ENCODE measurements at places on chromosomes 1 and 21. TPM values are rescaled to one million over a fixed set of nuclear protein-coding genes. Genes with fewer than 3 reads are reported as not detected.

DNA sequence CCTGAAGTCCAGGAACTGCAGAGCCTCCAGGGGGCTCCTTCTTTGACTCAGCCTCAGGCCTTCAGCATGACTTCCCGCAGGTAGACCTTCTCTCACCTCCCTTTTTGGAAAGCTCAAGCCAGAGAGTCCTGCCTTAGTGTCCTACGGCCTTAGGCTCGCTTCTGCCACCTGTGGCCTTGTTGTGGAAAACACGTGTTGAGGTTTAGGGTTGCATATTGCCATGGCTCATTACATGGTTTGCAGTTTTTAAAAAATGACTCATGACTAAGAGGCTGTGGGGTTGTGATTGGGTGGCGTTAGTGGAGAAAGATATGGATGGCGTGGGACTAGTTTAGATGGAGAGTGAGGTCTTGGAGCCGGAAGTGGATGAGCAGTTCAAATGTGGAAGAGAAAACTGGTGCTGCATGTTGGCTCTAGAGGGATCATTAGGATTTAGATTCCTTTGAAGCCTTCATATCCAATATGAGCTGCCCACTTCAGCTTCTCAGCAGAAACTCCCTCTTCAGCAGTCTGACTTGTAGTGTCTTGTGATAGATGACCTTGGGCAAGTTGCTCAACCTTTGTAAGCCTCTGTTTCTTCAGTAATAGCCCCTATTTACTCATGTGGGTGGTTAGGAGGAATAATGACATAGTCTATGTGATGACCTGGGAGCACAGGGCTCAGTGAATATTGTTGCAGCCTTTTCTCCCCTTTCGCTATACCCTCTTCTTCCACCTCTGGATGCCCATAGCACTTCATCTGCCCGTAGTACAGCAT, 6.5 kb upstream of the FGGY start:
- no peak for DNase-seq

The CFAP45 gene
- 0.95 TPM for total RNA-seq

The SMCP gene
- total RNA-seq = not detected

The AMIGO1 gene
- total RNA-seq = 7.8 TPM

DNA sequence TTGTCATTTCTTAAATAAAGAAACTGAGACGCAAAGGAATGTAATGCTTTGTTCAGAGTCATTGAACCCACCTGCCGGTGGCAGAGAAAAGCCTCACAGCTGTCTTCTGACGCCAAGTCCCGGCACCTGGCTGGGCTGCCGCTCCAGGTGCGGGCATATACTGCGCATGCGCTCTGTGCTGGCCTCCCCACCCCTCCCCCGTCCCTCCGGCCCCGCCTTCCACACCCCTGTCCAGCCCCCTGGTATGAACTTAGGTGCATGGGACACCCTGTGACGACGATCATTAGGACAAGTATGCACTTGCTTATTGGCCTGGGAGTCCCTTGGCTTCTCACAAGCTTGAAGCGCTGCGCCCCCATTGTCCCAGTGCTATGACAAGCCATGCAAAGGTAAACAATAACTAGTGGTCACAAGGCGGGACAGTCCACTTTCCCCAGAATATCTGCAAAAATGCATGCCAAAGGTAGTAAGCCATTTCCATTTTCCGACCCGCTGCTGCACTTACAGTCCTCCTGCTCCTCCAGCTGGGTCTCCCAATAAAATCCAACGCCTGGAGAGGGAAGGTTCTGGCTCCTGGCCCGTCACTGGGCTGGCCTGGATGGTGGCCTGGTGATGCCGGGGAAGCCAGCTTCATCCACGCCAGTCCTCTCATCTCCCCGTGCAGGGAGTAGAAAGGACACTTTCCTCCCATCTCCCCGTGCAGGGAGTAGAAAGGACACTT, 100.4 kb downstream of the PSMG1 start:
- no peak for DNase-seq

- DNase-seq = no peak
Observed at GRCh38 chr1:69163241-69163640, 404.5 kb upstream of the LRRC7 start.

The PGBD5 gene
- total RNA-seq = 0.14 TPM

DNA sequence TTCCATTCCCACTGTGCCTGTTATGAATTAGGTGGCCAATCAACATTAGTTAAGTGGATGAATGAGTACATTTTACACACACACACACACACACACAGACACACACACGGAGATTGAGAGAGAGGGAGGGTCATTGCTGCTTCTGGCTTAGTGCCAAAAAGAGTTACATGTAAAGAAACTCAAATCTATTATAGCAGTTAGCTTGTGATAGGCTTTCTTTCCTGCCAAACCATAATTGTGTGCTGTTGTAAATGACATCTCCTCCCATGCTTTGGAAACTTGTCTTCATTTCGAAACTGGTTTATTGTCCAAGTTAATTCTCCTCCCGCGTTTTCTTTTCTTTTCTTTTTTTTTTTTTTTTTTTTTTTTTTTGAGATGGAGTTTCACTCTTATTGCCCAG, 1.4 kb upstream of the MT1HL1 start:
- DNase-seq = no peak

DNA sequence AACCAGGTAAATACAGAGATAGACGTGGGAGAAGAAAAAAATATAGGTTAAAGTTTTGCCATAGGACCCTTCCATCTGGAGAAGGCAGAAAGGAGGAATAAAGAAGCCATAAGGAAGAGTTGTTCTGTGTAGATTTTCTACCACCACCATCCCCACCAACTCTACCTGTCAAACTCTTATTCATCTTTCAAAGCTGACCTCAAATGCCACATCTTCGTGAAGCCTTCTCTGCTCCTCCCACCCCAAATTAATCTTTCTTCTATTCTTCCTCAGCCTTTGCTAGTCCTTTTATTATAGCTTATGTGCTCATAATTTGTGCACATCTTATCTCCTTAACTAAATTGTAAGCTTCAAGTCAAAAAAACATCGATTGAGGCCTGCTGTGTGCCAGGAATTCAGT, 1.3 kb upstream of the NECTIN4 start:
- no peak for DNase-seq

DNA sequence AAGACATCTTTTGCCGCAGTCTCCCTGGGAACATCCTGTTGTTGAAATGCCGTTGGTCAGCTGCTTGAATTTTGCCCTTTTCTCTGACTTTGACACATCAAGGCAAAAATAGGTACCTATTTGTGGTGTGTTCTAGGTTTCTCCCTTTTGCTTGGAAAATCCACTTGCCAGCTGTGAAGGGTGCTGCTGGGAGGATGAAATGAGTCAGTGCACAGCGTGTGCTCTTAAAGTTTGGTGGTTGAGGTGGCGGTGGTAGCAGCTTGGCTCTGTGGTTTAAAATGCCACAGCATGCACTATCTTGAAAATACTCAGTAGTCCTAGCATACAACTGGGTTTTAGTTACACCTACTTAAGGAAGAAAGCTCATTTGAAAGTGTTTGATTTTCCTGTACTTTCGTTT, 183.8 kb downstream of the DHRS3 start:
- DNase-seq = no peak

The CD84 gene
- total RNA-seq = 12.7 TPM

The ZNF697 gene
- total RNA-seq = 0.95 TPM

DNA sequence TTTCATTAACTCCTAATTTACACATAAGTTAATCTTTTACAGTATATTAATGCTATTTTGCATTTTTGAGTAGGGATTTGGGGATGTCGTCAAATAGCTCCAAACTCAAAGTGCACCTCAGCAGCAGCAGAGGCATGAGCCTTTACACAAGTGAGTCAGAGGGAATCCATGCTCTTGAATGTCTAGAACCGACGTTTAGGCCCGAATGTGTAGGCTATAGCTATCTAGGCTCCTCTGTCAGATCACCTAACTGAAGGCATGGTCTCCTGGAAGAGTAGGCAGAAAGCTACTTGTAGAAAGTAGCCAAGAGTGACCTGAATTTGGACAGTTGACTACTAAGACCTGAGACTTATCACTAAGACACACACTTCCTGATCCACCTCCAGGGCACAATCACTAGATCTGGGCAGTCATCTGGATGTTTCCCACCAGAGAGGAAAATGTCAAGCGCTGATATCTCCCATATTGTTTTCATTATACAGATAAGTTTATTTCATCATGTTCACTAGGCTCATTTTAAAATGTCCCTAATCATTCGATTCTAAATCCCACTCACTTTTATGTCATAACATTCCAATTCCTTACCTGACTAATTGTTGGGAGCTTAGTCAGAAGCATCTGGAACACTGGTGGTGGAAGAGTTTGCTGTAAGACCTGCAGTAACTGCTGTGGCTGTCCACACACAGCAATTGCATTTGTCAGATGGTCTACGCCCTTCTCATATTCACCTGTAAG, 15.3 kb downstream of the TOMM20 start:
- DNase-seq = no peak
